Omental fat pad (tissue), 4 donors: ENCODE measurements at places on chromosomes 7 and 10. TPM values are rescaled to one million over a fixed set of nuclear protein-coding genes. Genes with fewer than 3 reads are reported as not detected.

SLC39A12 gene
- 0.56 TPM for total RNA-seq

- DNase-seq: no peak
These were observed 26.9 kb upstream of the RET start for GRCh38 chr10:43050011-43050410.

DNA sequence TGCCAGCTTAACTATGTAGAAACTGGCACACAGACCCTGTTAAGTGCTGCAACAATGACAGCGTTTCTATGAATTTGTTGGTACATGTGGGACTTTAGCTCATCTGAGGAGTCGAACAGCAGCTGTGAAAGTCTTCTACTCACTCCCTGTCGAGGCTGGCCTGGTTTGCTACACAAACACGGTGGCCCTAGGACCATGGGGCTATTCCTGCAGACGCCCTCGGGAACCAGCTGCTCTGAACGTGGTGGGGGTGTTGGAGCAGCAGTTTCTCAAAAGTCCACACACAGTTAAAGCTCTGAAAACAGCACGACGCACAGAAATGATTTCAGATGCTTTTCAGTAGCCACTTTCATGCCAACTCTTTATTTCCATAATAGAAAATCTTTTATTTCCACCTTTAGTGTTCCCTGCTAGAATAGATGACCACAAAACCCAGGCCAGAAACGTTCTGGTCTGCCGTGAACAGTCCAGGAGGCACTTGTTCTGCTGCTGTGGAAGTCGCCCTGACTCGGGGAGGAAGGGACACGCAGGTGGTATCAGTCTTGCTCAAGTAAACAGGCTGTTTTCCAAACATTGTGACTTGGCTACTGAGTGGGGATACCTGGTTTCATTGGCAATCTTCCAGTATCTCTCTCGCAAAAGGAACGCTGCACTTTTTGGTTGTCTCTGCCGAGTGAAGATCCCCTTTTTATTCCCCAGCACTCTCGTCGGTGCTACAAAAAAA lies 21.5 kb downstream of the GUSB start:
- no peak for DNase-seq

DNA sequence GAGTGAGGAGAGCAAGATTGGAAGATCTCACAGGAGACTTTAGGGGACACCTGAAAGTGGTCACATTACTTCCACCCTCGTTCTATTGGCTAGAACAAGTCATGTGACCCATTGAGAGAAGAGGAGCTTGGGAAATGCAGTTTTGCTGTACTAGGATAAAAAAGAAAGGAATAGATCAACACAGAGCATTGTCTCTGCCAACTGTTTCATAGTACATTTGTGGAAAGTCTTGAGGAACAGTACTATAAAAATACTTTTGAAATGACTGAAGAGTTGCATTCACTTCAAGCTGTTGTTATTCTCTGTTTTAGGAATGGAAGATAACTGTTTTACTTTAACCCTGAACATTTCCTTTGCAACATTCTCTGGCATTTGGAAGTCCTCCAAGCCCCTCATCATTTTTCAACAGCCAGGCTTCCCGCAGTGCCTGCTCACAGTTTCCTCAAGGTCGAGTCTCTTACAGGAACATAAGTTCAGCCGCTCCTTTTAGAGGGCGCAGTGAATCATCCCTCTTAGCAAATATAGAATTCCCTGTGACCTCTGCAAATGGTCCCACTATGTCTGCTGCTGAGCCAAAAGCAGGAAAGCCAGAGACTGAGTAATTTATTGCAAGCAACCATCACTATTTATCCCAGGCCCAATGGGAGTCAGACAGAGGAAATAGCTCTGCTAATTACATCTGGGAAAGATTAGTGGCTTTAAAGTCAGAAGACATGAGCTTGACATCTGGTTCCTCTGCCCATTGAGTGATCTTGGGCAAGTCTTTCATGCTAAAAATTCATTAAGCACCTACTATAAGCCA lies 40.7 kb downstream of the MRPL32 start:
- peak; percentile 27 for DNase-seq

FBXO24 gene
- total RNA-seq: not detected

ACSM6 gene
- total RNA-seq: not detected

BLNK gene
- 0.48 TPM for total RNA-seq

PTPRN2 gene
- 2.4 TPM for total RNA-seq

GRCh38 chr10:101824736-101825135 lies 6.5 kb upstream of the OGA start:
- no peak for DNase-seq

DNA sequence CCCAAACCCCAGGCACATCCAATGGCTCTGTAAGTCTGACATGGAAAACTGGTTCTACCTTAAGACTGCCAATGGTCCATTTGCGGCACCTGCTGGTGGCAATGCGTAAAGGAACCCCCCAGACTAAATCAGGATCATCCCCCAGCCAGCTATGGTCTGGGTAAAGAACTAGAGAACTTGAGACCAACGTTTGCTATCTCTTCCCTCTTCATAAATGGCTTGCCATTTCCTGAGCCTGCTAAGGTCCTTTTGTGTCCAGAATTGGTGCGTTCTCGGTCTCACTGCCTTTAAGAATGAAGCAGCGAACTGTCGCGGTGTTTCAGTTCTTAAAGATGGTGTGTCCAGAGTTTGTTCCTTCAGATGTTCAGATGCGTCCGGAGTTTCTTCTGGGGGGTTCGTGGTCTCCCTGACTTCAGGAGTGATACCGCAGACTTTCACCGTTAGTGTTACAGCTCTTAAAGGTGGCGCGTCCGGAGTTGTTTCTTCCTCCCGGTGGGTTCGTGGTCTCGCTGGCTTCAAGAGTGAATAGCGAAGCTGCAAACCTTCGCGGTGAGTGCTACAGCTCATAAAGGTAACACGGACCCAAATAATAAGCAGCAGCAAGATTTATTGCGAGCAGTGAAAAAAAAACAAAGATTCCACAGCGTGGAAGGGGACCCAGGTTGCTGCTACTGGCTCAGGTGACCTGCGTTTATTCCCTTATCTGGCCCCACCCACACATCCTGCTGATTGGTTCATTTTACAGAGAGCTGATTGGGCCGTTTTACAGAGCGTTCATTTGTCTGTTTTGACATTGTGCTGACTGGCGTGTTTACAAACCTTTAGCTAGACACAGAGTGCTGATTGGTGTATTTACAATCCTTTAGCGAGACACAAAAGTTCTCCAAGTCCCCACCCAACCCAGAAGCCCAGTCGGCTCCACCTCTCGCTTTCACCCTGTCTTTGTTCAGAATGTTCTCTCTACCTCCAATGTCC lies 95.4 kb downstream of the ELMO1 start:
- no peak for DNase-seq

DNA sequence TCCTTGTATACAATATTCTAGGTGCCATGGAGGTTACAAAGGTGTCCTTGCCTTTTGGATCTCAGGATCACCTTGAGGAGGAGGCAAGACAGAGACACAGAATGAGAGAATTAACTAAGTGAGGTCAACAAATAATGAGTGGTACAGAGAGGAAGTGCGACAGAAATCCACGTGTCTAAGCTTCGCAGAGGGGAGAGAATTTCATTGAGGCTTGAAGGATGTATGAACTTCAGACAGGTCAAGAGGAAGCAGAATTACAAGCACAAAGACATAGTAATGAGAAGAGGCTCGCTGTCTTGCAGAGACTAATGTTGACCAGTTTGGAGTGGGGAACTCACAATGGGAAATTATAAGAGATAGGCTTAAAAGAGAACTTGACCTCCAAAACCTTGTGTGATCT lies 308.7 kb downstream of the FRMD4A start:
- DNase-seq: no peak

WEE2 gene
- 0.79 TPM for total RNA-seq
